Glomerular endothelial cell (primary cell): ENCODE measurements at places on chromosomes 16 and 17. TPM values are rescaled to one million over a fixed set of nuclear protein-coding genes. Genes with fewer than 3 reads are reported as not detected.

DNA sequence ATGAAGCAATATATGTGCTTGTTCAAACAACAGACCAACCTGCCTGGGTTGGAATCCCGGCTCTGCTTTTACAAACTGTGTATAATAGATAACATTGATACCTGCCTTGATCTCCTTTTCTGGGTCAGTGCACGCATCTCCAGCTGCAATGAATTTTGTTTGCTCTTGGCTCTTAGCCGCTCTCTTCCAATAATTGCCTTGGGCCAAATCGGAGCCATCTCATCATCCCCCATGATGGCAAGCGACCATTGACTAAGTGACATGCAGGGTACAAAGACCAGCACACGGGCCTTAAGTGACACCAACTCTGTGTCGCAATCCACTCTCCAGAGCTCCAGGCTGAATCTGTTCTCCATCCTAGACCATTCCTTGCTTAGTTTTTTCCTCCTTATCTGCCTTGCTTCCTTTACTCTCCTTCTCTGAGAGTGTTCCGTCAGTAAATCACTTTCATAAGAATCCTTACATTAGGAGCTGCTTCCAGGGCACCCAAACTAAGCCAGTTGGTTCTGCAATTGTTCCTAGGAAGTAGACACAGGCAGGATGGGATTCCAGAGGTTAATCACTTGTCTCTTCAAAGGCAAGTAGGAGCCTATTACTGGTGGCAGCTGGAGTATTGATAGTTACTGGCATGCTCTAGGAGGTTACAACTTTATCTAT, 134.2 kb downstream of the ABCA8 start:
- no peak for DNase-seq

DNA sequence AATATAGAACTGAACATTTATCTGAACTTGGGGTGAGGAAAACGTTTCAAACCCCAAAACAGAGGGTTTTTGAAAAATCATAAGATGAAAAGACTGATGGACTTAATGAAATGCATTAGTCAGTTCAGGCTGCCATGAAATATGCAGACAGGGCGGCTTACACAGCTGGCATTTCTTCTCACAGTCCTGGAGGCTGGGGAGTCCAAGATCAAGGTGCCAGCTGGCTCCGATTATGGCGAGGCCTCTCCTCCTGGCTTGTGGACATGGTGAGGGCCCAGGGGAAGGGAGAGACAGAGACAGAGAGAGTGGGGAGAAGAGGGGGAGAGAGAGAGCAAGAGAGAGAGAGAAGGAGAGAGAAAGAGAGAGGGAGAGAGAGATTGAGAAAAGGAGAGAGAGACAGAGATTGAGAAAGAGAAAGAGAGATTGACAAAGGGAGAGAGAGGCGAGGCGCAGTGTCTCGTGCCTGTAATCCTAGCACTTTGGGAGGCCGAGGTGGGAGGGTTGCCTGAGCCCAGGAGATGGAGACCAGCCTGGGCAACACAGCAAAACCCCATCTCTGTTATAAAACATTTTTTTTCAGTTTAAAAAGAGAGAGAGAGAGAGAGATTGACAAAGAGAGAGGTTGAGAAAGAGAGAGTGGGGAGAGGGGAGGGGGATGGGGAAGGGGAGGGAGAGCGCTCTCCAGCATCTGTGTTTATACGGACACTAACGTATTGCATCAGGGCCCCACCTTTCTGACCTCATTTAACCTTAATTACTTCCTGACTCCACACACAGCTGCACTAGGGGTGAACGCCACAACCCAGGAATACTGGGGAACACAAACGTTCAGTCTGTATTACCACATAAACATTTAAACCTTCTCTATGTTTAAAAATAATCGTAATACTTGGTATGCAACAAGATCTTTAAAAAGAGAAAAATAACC, 24.6 kb upstream of the RPH3AL start:
- no peak for DNase-seq

GRCh38 chr17:74249590-74250270, 24.3 kb upstream of the DNAI2 start:
- DNase-seq, result no peak

GRCh38 chr16:70648606-70649005, 2.2 kb downstream of the IL34 start:
- no peak for DNase-seq

- DNase-seq, result no peak
These were observed 33.7 kb downstream of the PEMT start for GRCh38 chr17:17557796-17558195.

GRCh38 chr16:76441876-76442275, 164.7 kb downstream of the CNTNAP4 start:
- no peak for DNase-seq

GRCh38 chr17:37162800-37163199, 213.0 kb upstream of the C17orf78 start:
- no peak for DNase-seq

DNA sequence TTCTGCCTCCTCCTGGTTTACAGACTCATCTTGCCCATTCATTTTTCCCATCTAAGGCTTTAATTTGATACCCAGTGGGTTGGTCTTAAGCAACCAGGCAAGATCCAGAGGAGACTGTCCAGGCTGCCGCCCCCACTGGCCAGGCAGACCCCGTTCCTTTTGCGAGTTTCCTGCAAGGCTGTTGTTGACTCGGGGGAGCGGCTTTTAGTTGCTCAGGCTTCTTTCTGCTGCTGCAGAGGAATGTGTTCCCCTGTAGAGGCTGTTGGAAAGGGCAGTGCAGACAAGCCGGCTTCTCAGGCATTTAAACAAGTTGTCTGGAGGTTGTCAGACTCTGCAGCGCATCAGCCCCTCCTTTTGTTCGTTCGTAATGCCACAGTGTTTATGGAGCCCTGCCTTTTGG, 231.2 kb downstream of the PRKCA start:
- no peak for DNase-seq

The GPR142 gene
- total RNA-seq, result 0.10 TPM in 1 of 2 replicates, not detected in the other

The JUP gene
- total RNA-seq, result 535 and 764 TPM in 2 replicates

The KRT20 gene
- total RNA-seq, result not detected in 2 replicates

The KRTAP4-7 gene
- not detected in 2 replicates for total RNA-seq

The SAMD14 gene
- 9.6 and 24.9 TPM in 2 replicates for total RNA-seq

The TMEM238L gene
- not detected in 2 replicates for total RNA-seq
